ENCODE measurements at places on chromosomes 16 and 17.

GRCh38 chr17:78332991-78333390, 26.9 kb downstream of the SOCS3 start:
- peak; percentile 56 for DNase-seq

GRCh38 chr16:69926241-69926640, 24.9 kb upstream of the CLEC18A start:
- no peak for DNase-seq

GRCh38 chr17:19345486-19346350, 16.8 kb downstream of the B9D1 start:
- DNase-seq, result no peak

GRCh38 chr16:30464078-30464477, 8.5 kb upstream of the ITGAL start:
- no peak for DNase-seq

DNA sequence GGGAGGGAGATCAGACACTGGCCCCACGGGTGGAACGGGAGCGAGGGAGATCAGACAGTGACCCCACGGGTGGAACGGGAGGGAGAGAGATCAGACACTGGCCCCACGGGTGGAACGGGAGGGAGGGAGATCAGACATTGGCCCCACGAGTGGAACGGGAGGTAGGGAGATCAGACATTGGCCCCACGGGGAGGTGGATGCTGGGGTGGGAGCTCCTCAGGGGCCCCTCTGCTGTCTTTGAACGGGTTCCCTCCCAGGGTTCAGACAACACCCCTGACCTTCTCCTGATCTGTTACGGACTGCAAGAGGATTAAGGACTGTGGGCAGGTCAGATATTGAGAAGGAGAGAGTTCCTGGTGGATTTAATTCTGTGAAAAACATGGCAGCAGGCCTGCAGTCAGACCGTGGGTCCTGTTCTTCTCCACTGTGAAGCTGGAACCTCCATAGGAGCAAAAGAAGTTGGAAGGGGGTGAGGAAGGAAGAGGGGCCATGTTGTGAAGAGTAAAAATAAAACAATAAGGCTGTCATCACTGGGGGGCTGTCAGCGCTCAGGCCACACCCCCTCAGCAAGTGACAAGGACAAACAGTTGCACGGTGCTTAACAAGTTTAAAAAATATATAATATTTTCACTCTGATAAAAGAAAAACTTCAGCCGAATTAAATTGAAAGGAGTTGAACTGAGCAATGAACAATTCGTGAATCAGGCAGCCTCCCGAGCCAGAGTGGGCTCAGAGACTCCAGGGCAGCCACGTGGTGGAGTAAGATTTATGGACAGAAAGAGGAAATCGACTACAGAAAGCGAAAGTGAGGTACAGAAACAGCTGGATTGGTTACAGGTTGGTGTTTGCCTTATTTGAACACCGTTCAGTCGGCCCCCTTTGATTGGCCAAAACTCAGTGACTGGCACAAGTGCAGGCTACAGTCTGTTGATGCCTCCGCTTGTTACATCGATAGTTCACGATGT, 348.7 kb upstream of the TNRC6C start:
- DNase-seq, result peak; percentile 32

GRCh38 chr17:14359163-14360020, 58.5 kb downstream of the HS3ST3B1 start:
- no peak for DNase-seq

DNA sequence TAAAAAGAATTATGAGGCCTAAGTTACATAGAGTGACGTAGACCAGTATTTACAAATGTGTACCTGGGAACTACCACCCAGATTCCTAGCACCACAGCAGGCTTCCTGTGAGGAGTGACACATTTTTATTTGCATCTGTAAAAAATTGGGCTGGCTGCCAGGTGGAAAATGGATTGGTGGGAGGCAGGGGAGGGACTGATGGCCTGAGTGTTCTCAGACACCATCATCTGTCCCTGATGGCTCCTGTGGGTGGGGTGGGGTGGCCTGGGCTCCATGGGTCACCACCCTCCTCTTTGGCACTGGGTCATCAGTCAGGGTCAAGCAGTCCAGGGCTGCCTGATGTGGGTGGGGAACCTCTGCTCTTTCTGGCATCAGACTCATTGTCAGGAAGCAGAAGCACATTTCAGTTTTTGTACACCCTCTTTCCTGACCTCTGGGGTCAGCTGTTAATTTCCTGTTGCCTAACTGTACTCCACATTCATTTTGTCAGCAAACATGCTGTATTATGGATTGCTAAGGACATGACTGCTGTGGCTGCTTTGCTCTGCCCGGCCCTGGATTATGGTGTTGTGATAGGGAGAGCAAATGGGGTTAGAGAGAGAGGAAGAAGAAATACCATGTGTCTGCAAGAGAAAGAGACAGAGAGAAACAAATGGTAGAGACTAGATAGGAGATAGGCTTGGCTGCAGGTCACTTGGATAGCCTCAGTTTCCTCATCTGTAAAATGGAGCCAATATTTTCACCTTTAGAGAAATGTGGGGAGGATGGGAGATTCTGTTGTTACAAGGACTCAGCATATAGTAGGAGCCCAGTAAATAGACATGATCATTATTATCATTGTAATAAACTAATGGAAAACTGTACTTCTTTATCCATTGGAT, 11.6 kb upstream of the MFAP4 start:
- no peak for DNase-seq

GRCh38 chr17:74892013-74892841, 1.2 kb downstream of the FADS6 start:
- no peak for DNase-seq

- no peak for DNase-seq
Measured at GRCh38 chr16:35516551-35516950, 2057.1 kb downstream of the TP53TG3F start.

DNA sequence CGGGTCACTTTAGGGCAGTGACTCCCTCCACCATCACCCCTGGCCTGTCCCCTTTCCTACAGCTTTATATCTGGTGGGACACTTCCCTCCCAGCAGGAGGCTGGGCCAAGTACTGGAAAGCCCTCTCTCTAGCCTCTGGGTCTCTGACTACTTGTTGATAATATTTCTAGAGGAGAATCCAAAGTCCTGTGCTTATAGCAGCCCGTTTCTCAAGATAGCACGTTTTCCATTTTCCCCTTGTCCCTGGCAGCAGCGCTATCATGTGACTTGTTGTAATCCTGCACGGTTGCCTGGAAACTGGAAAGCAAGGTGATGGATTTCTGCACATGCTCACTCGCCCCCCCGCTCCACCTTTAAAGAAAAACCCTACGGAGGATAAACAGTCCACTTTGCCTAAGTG, 3.3 kb upstream of the AXIN2 start:
- DNase-seq, result no peak

DNA sequence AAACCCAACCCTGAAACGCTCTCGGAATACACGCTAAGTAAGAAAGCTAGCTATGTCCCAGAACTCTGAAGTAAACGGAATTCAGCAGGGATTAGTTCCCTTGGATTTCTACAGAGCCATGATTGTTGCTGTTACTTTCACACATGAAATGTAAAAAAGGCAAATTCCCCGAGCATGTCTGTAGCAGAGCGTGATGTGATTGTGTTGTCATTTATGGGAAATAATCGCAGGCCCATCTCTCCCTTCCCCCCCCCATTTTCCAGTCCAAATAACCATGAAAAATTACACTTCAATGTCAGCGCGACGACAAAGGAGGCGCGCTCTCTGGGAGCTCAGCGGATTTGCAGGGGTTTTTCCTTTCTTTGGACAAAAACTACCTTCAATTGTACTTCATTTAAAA, 209.0 kb downstream of the ZFHX3 start:
- DNase-seq, result no peak

DNA sequence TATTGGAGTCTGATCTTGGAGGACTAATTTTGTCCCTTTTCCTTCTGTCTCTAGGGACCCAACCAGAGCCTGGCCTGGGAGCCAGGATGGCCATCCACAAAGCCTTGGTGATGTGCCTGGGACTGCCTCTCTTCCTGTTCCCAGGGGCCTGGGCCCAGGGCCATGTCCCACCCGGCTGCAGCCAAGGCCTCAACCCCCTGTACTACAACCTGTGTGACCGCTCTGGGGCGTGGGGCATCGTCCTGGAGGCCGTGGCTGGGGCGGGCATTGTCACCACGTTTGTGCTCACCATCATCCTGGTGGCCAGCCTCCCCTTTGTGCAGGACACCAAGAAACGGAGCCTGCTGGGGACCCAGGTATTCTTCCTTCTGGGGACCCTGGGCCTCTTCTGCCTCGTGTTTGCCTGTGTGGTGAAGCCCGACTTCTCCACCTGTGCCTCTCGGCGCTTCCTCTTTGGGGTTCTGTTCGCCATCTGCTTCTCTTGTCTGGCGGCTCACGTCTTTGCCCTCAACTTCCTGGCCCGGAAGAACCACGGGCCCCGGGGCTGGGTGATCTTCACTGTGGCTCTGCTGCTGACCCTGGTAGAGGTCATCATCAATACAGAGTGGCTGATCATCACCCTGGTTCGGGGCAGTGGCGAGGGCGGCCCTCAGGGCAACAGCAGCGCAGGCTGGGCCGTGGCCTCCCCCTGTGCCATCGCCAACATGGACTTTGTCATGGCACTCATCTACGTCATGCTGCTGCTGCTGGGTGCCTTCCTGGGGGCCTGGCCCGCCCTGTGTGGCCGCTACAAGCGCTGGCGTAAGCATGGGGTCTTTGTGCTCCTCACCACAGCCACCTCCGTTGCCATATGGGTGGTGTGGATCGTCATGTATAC, 8.0 kb downstream of the GPRC5C start:
- DNase-seq, result no peak

GRCh38 chr17:56523042-56523441, 70.5 kb upstream of the NOG start:
- no peak for DNase-seq

DNA sequence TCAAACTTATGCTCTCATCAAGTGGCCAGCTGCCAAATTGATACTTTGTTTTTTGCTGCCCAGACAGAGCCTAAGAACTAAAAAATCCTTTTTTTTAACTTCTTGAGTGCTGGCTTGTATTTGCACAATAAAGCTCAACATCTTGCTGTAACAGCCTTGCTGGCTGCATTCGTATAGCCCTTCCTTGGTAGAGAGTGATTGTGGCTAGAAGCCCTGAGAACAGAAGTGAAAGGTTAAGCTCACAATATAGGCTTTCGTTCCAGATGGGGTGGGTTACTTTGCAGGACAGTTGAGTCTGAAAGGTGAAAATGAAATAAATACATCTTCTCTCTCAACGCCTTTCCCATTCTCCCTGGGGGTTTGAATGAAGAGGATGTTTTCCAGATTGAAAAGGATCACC, 278.8 kb downstream of the HS3ST3B1 start:
- DNase-seq, result no peak

DNA sequence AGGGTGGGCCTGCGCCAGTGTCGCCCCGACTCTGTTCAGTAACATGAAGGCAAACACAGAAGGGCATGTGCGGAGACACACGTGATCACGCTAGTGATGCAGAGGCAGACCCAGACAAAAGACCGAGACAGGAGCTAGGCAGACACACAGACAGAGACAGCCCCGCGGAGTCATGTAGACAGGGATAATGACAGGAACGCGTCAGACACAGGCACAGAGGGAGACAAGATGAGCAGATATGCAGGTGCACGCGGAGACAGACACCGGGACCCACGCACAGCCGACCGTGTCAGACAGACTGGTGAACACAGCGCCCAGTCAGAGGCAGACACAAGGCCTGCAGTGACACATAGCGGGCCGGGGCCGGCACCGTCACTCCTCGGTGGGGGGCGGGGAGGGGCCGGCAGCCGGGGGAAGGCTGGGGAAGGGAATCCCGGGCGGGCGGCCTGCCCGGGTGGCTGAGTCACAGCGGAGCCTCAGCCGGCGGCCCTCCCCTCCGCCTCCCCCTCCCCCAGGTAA, 7.4 kb downstream of the KDM6B start:
- DNase-seq, result peak; percentile 93

GRCh38 chr17:57988301-57989250, 522 bp upstream of the VEZF1 start:
- DNase-seq, result peak; percentile 58

DNA sequence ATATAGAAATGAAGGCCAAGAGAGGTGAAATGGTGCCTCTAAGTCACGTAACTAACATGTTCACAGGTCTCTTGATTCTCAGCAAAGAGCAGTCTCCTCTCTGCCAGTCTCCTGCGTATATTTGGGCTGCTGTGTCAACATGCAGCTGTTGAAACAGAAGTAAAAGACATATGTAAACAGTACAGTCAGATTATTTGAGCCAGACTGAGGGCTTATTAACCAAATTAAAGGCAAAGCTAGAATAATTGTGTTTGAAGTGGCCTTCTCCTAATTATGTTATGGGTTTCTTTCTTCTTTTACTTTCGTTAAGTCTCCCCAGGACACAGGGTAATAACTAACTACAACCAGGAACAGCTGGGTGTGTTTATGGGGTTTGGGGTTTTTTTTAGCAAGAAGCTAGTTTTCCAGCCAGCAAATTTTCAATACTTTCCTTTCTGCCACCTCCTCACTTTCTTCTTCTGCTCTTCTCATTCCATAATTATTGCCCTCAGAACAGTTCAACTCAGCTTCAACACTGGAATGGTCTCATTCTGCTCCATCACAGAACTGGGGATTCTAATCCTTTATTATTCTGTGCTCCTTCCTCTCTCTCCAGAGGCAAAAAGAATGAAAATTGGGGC, 18.4 kb downstream of the G6PC1 start:
- DNase-seq, result no peak

GRCh38 chr16:10984509-10984908, 40.1 kb downstream of the CLEC16A start:
- DNase-seq, result peak; percentile 49

DNA sequence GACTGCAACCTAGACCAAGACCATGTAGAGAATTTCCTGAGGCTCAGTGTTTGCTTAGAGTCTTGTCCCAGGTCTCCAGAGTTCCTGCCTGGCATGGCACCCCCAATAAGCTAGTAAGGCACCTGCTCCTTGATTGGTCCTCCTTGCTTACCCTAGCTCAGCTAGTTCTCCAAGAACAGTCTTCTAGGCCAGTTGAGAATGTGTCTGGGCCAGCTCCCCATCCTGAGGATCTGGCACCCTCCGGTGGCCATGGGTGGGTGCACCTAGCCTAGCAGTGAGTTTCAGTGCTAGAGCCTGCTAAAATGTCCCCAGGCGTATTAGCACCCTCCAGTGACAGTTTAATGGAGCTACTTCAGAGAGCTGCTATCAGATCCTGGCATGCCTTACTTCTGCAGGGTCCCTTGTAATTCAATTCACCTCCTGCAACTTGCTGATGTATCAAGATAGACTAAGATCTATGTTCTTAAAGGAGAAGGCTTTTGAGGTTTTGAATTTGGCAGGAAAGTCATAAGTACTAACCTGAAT, 44.4 kb upstream of the MED13 start:
- no peak for DNase-seq

Measured in T-helper 1 cell (primary cell).